ENCODE measurements at places on chromosomes 6 and 20. TPM values are rescaled to one million over a fixed set of nuclear protein-coding genes. Genes with fewer than 3 reads are reported as not detected.

Gene MLIP
- total RNA-seq, result 12.8 TPM

Gene ZBP1
- total RNA-seq, result not detected

Gene ZNF165
- 2.1 TPM for total RNA-seq

Gene HLA-DRA
- 195 TPM for total RNA-seq

Gene C6orf118
- not detected for total RNA-seq

Gene AMD1
- total RNA-seq, result 75.7 TPM

Gene RIPOR3
- total RNA-seq, result 10.1 TPM

Gene VSX1
- not detected for total RNA-seq

Gene SYCP2L
- total RNA-seq, result 0.49 TPM

Gene GTSF1L
- not detected for total RNA-seq

Gene SLC35B3
- total RNA-seq, result 8.8 TPM

Gene SCGN
- total RNA-seq, result 0.34 TPM

Gene PPP1R14C
- total RNA-seq, result 104 TPM

Gene TLDC2
- not detected for total RNA-seq

Gene CBLN4
- not detected for total RNA-seq

All from suprapubic skin (tissue), 4 donors.